ENCODE measurements at places on chromosomes 2 and 18.

DNA sequence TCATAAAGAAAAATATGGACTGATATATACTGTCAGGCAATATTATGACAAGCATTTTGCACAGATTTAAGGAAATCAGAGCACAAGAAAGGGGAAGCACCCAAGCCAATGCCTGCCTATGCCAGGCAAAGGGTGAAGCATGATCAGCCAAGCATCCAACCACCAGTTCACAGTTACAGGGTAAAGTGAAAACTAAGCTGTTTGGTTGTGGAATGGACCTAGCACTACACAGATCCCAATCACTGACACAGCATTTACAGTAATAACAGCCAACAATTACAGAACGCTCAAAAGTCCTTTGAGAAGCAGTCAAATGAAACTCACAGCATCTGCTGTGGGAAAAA is 90.3 kb downstream of the SP3 start:
- no peak for DNase-seq

DNA sequence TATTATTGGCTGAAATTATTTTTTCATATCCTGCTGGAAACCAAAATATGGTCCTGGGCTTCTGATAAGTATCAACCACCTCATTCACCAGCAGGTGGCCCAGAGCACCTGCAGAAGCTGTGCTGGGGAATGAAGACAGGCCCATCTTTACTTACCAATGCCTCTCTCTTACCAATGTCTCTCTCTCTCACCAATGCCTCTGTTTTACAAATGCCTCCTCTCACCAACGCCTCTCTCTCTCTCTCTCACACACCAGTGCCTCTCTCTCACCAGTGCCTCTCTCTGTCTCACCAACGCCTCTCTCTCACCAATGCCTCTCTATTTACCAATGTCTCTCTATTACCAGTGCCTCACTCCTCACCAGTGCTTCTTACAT is 2.3 kb upstream of the MAL start:
- DNase-seq, result no peak

DNA sequence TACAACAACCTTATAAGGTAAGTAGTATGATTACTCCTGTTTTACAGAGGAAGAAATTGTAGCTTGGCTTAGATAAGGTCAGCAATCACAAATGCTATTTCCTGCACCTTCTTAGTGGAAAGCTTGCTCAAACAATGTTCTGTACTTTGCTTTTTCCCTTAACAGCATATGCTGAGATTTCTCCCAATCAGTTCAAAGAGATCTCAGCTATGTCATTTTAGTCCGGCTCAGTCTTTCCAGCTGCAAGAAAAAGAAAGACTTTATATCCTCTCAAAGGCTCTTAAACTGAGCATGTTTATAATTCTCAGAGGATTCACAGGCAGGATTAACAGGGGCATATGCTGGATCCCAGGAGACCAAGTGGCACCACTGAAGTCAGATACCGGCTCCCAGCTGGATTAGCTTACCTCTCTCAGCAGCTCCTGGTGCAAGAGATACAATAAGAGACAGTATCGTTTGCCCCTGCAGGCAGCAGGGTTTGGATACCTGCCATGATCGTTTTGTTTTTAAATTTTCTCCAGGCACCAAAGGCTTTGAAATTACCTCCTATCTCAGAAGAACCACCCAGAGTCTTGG is 29.5 kb downstream of the KIAA2012 start:
- no peak for DNase-seq

GRCh38 chr2:34401186-34401585 is 802.1 kb upstream of the FAM98A start:
- no peak for DNase-seq

DNA sequence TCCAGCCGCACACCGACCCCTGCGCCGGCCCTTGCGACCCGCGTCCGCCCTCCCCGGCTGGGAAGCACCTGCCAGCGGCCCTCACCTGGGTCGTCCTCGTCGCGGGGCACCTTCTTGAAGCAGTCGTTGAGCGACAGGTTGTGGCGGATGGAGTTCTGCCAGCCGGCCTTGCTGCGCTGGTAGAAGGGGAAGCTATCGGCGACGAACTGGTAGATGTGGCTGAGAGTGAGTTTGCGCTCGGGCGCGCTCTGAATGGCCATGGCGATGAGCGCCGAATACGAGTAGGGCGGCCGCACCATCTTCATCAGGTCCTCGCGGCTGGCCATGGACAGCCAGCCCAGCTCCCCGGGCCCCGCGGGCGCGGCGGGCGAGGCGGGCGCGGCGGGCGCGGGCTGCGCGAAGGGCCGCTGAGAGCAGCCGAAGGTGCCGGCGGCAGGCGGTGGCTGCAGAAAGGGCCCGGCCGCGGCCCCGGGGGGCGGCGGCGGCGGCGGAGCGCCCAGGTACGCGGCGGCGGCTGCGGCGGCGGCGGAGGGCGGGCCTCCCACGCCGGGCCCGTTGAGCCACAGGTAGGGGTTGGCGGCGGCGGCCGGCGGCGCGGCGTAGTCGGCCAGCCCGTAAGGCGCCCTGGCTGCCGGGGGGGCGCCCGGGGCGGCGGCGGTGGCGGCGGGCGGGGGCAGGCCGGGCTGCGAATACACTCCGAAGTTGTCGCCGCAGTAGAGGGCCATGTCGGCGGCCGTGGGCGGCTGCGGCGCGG is 505 bp downstream of the FOXI3 start:
- DNase-seq, result no peak

- no peak for DNase-seq
Measured at GRCh38 chr2:74671479-74671878, 17.4 kb downstream of the SEMA4F start.

DNA sequence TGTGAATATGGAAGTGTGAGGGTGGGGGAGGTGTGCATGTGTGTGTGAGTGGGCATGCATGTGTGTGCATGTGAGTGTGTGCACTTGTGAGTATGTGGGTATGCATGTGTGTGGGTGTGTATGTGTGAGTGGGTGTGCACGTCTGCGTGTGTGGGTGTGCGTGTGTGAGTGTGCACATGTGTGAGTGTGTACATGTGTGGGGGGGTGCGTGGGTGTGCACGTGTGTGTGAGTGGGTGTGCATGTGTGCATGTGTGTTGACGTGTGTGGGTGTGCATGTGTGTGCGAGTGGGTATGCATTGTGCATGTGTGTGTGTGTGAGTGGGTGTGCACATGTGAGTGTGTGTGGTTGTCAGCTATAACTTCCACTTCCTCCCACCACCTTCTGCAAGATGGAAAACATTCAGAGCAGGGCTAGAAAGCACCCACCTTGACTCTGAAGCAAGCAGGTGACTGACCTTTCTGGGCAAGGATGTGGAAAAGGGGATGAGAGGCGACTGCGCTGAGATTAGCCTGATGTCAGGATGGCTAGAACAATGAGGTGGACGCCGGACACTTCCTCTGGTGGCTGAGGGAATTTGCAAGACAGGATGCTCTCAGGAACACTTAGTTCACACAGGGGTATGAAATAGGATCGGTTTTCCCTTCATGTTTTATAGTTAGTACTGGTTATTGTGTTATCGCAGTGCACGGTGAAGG is 103.6 kb downstream of the ACKR3 start:
- DNase-seq, result no peak

DNA sequence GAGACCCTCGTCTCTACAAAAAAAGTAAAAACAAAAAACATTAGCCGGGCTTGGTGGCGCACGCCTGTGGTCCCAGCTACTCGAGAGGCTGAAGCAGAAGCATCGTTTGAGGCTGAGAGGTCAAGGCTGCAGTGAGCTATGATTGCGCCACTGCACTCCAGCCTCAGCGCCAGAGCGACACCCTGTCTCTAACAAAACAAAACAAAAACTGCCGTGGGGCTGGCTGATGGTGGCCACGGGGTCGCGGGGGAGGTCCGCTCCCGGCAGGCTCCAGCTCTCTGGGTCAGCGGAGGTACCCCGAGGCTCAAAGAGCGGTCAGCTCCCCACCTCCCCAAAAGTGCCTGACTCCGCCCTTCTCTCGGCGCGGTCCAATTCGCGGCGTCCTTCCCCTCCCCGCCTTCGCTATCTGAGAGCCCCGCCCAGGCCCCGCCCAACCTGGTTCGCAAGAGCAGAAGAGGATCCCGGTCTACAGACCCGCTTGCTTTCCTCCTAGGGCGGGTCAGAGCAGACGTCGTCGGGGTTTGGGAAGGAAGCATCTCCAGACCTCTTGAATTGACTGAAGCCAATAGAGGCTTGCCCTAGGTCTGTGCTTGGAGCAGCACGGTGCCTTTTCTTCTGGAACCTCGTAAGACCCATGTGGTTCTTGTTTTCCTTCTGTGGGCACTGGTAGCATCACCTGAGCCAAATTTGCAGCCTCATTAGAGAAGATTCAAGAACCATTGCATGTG is 7.8 kb downstream of the RAX start:
- peak; percentile 28 for DNase-seq

GRCh38 chr18:51164342-51164741 is 33.1 kb downstream of the MEX3C start:
- no peak for DNase-seq

- DNase-seq, result no peak
Measured at GRCh38 chr2:17648581-17648980, 105.0 kb downstream of the SMC6 start.

GRCh38 chr2:64803776-64804175 is 150.1 kb upstream of the SERTAD2 start:
- no peak for DNase-seq

GRCh38 chr2:37581433-37581832 is 90.0 kb downstream of the CDC42EP3 start:
- no peak for DNase-seq

- no peak for DNase-seq
Measured at GRCh38 chr2:160432633-160433032, 61.0 kb downstream of the RBMS1 start.

- DNase-seq, result no peak
Measured at GRCh38 chr2:168626096-168626495, 170.0 kb downstream of the CERS6 start.

GRCh38 chr18:44562986-44563385 is 117.7 kb upstream of the SETBP1 start:
- DNase-seq, result no peak

GRCh38 chr18:30094556-30094955 is 948.0 kb downstream of the DSC3 start:
- no peak for DNase-seq

GRCh38 chr2:168912901-168913369 is 11.8 kb downstream of the G6PC2 start:
- DNase-seq, result no peak

- no peak for DNase-seq
Measured at GRCh38 chr18:13136904-13137669, 81.5 kb upstream of the LDLRAD4 start.

DNA sequence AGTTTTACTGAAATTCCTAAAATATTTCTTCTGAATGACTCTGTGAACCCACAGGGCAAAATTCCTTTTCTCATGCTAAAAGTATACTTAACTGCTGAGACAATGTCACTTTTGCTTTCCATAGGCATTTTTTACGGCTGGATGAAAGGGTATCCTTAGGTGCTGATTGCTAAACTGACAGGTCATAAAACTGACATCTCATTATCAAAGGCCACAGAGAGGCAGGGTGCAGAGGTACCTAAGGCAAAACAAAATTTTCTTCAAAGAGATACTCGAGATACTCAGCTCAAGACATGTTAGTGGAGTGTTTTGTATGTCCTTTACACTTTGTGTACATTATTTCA is 62.0 kb upstream of the WDR75 start:
- no peak for DNase-seq

DNA sequence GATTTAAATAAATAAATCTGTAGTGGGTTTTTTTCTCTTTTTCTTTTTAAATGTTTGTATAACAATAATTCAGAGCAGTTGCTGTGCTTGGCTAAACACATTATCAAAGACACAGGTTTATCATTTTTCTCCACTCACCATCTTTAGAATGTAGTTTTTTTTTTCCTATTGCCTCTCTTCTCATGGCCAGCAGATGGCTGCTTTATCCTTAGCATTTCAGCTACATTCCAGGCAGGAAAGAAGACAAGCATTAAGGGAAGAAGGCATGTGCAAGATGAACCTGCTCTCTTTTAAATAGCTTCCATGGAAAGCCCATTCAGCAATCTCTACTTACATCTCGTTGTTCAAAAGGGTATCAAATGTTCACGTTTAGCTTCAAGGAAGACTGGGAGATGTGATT is 42.6 kb downstream of the ARHGAP15 start:
- DNase-seq, result no peak

DNA sequence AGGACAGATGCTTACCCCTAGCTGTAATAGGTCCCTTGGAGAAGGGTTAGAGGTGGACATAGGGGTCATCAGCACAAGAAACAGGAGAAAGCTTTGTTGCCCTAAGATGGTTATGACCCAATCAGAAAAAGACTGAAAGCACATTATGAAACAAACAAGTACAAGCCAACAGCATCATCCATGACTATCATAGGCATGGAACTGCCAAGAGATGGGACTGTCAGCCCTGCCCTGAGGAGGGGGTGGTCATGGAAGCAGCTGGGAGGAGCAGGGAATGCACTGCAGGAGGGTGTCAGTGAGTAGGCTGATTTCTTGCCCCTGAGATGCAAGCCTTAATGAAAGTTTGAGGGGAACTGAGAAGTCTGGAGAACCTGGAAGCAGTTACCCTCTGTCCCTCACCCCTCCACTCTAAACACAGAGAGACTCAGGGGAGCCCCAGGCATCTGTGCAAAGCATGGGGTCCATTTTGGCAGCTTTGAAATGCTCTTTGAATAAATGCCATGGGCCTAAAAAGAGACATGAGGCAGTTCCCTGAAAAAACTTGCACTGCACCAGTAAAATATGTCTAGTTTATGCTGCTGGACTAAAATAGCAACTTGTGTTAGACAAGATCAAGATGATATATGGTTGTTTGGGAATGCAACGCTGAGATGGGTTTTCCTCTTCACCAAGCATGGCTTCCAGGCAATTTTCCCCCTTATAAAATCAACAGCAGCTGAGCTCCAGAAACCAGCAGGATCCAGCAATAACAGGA is 122.7 kb upstream of the ZFP36L2 start:
- DNase-seq, result no peak

DNA sequence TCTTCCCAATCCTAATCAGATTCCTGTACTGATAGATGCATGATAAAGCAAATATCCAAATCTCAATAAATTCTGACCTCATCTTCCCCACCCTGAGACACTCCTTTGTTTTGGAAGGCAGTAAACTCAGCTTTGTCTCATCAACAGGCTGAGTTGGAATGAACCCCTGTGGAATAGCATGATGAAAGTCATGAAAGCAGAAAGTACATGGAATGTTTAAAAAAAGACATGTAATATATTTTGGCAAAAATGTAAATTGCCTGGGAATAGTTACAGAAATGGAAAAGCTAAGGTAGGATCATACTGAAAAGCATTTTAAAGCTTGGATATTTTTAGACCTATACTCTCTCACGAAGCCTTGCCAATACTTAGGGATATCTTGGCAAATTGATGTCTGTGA is 468.7 kb upstream of the CDH7 start:
- DNase-seq, result no peak
